Occipital lobe (tissue), 3 donors: ENCODE measurements at places on chromosomes 1 and 21.

- no peak for DNase-seq
Observed at GRCh38 chr1:201021630-201022492, 1.7 kb downstream of the KIF21B start.

DNA sequence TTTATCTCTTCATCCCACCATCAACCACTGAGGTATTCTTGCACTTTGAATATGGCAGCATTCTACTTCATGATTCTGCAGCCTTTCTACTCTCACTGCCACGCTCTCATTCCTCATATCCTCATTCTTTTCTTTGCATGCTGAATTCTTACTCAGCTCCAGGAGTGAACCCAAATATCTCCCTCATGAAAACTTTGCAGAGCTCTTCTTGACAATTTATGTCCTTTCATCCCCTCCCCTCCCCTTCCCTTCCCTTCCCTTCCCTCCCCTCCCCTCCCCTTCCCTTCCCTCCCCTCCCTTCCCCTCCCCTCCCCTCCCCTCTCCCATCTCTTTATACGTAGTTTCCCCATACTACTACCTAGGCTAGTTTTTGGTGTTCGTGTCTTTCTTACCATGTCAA is 363.9 kb downstream of the RYR2 start:
- DNase-seq = no peak

DNA sequence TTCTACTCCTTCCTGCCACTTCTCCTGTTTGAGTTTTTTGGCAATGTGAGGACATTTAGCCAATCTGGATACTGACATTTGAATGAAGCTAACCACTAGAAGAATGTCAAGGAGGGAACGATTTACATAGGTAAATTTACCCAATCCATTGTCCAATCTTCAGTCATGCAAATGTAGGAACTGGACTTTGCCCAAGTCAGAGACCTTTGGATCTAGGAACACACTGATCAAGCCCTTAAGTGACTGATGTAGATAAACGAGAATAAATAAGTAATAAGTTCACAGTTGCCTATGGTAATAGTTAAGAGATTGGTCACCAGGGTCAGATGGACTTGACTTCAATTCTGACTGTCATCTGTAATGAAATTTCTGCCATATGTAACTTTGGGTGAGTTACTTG is 177.6 kb downstream of the FGGY start:
- DNase-seq = no peak

DNA sequence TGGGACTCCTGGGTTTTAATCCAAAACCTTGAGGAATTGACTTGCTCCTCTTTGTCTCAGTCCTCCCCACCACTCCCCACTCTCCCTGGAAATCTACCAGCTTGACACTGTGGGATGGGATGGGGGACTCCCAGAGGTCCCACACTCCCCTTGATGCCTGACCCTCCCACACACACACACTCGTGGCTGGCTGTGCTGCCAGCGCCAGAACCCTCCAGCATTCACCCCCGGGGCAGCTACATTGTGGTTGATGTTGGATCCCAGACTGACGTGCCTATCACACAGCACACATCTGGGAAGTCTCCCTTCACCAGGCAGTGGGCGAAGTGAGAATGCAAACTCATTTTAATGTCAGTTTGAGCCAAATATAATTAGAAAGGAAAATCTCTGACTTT is 10.0 kb downstream of the KIRREL1 start:
- no peak for DNase-seq

- DNase-seq = no peak
Observed at GRCh38 chr21:46062471-46063211, 35.3 kb upstream of the COL6A2 start.

- no peak for DNase-seq
Observed at GRCh38 chr1:47201179-47201578, 11.3 kb upstream of the PDZK1IP1 start.

GRCh38 chr1:88311265-88311664 is 372.8 kb upstream of the PKN2 start:
- no peak for DNase-seq

- DNase-seq = no peak
Observed at GRCh38 chr1:160137216-160137862, 14.1 kb upstream of the ATP1A4 start.

DNA sequence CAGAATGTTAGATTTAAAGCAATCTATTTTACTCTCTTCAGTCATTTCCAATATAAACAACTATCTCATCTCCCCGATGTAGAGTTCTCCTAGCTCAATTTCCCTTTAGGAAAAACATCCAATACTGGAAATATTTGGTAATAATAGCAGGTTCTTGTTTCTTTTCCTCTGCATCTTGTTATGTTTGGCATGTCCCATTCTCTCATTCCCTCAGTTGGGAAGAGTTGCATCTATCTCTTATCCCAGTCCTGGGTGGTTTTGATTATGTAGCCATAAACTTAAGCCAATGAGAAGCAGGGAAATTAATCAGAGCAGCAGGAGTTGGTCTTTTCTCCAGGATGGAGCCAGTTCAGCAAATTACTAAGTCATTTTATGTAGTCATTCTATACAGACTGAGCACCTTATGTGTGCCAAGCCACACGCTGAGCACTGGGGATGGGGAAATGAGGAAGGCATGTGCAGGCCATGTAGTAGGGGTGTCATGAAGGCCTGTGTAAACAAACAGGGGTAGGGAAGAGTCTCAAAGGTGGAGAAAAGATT is 418.2 kb upstream of the NFIA start:
- DNase-seq = no peak

GRCh38 chr1:226939438-226940028 is 561 bp upstream of the COQ8A start:
- DNase-seq = peak; percentile 81
